ENCODE measurements at places on chromosomes 6 and 20. TPM values are rescaled to one million over a fixed set of nuclear protein-coding genes. Genes with fewer than 3 reads are reported as not detected.

HLA-DQA1 gene
- not detected for total RNA-seq

GRCh38 chr20:17895641-17896171, 72.9 kb downstream of the SNX5 start:
- peak; percentile 89 for DNase-seq
- no peaks in the 10 kb centered on the region for H3K36me3 ChIP-seq
- H3K27ac ChIP-seq = peak overlapping the region; percentile 70

- H3K27ac ChIP-seq = no peak overlapping the region
- H3K4me1 ChIP-seq = peaks cover 26% of the 10 kb centered on the region
- peak; percentile 42 for DNase-seq
- H3K36me3 ChIP-seq = no peaks in the 10 kb centered on the region
- H3K27me3 ChIP-seq = no peaks in the 10 kb centered on the region
Observed at GRCh38 chr6:78911218-78911940, 44.0 kb downstream of the IRAK1BP1 start.

HLA-DRB5 gene
- total RNA-seq = not detected

GPR63 gene
- 0.11 TPM for total RNA-seq

TMC2 gene
- total RNA-seq = not detected

DNA sequence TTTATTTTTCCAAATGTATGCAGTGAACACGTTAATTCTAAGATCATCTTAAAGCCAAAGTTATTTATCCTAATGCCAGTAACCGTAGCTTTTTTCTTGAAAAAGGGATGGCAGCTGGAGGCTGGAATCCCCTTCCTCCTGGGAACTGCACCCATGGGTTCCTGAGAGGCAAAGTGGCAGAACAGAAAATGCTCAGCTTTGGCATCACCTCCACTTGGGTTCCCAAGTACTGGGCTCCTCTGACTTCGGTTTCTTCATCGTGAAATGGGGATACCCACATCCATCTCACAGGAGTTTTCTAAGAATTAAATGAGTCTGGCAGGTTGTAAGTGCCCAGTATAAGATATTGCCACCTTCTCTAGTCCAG, 6.2 kb upstream of the DDX43 start:
- H3K36me3 ChIP-seq = no peaks in the 10 kb centered on the region
- no peaks in the 10 kb centered on the region for H3K27me3 ChIP-seq
- H3K27ac ChIP-seq = no peak overlapping the region
- no peak for DNase-seq
- H3K4me3 ChIP-seq = peak overlapping the region; percentile 77

DNA sequence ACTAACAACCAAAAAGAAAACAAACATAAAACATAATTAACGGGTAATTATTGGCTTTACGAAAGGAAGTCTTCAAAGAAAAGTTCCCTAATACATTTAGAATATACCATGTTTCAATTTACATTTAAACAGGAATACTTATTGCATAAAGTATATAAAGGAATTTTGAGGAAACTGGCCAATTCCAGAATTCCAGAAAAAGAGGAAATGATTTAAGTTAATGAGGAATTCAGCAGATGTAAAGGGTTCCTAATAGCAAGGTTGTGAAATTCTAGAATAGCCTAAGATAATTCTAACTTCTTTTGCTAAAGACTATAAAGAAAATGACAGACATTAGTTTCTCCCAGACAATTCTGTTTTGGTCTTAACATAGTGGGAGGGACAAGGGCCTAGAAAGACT, 35.0 kb downstream of the DTNBP1 start:
- no peak overlapping the region for H3K27ac ChIP-seq
- H3K4me3 ChIP-seq = no peak overlapping the region
- H3K27me3 ChIP-seq = no peaks in the 10 kb centered on the region
- no peak for DNase-seq
- peaks cover 27% of the 10 kb centered on the region for H3K4me1 ChIP-seq
- no peaks in the 10 kb centered on the region for H3K36me3 ChIP-seq

NNAT gene
- not detected for total RNA-seq

GRCh38 chr6:132405143-132405915, 4.1 kb upstream of the MOXD1 start:
- peak overlapping the region; percentile 83 for H3K27ac ChIP-seq
- DNase-seq = peak; percentile 77
- no peaks in the 10 kb centered on the region for H3K27me3 ChIP-seq

Data from GM23248 (cell line).